ENCODE measurements at places on chromosomes 1 and 21.

GRCh38 chr1:30052178-30052577 lies 671.2 kb downstream of the MATN1 start:
- no peak for DNase-seq

DNA sequence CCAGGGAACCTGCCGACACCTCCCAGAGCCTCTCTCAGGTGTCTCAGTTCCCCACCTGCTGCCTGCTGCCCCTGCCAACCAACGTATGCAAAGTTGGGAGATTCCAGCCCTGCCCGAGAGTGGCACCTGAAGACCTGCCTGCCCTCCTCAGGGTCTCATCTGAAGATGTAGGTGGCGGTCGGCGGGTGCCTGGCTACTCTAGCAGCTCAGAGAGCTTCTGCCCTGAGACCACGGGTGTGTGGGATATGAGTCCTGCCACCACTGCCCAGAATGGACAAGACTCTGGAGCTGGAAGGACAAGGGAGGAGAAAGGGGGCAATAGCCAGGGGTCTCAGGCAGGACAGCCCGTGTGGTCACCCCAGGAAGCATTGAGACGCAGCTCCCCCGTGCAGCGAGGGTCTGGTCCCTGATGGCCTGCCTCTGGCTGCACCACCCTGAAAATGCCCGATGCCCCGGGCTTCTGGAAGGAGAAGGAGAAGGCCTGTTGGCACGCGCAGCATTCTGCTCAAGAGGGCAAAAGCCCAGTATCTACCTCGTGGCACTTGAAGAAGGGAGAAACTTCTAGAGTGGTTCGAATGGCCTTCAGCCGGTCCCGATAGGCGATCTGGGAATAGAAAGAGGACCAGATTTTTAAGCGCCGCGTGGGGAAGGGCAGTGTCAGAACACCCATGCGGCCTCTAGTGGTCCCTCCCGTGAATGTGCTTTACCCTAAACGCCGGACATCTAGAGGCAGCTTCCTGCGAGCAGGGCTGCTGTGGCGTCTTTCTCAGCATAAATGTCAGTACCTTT lies 88.8 kb downstream of the STUM start:
- peak; percentile 24 for DNase-seq

DNA sequence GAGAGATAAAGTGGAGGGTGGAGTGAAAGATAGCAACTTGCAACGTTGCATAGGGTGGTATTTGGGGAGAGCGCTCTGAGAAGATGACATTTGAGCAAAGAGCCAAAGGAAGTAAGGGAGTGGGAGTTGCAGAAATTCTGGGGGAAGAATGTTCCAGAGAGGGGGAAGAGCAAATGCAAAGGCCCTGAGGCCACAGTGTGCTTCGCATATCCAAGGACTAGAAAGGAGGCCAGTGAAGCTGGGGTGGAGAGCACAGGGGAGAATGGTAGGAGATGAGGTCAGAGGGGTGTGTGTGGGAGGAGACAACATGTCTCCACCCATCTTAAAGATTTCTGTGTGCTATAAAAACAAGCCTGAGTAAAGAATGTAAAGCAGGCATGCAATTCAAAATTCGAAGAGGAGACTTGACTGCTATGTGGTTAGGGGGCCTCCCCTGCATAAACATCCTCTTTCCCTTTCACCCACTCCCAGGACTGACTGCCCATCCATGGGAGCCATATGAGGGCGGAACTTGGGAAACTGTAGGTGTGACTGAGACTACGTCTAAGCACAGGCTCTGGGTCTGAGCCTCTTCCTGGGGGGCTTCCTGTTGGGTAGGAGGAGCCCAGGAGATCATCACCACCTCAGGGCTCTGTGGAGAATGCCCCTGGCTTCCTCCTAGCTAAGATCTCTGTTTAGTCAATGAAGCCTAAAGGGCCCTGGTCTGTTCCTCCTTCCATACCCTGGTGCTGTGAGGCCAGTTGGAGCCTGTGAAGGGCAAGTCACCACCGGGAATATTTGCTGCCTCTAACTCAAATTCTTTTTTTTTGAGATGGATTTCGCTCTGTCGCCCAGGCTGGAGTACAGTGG lies 2.9 kb upstream of the CLIC4 start:
- peak; percentile 93 for DNase-seq

GRCh38 chr1:54971317-54971791 lies 9.1 kb upstream of the TMEM61 start:
- DNase-seq = peak; percentile 54

DNA sequence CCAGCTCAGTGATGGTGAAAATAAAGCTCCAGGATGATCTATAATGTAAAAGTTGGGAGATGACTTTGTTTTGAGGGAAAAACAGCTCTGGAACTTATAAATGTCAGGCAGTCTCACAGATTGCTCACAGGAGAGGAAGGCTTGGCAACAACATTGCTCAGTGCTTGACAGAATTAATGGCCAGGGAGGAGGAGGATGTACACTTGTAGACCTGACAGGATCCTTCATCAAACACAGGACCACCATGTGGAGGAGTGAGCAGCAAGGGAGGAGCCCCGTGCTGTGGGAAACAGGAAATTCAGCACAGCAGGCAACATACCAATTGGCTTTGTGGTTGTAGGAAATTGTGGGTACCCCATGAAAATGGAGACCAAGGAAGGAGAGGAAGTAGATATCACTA lies 291.8 kb upstream of the CAMK1G start:
- peak; percentile 9 for DNase-seq

DNA sequence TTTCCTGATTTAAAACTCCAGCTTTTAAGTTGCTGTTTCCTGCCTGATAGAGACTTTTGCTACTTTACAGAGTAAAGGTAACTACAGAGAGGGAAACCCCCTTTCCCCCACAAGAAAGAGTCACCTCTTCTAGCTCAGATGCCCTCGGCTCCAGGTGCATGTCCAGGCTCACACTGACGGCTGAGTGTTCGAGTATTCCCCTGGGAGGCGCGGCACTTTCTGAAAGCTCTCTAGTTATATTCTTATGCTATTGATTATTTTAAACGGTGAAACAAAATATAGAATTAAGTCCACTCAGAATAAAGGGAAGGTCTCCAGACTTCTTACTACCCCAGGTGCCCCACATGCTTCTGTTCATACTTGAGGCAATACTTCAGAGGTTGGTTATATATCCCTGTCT lies 160.3 kb upstream of the FMN2 start:
- no peak for DNase-seq

GRCh38 chr1:158285756-158286241 lies 3.9 kb upstream of the CD1C start:
- peak; percentile 7 for DNase-seq

DNA sequence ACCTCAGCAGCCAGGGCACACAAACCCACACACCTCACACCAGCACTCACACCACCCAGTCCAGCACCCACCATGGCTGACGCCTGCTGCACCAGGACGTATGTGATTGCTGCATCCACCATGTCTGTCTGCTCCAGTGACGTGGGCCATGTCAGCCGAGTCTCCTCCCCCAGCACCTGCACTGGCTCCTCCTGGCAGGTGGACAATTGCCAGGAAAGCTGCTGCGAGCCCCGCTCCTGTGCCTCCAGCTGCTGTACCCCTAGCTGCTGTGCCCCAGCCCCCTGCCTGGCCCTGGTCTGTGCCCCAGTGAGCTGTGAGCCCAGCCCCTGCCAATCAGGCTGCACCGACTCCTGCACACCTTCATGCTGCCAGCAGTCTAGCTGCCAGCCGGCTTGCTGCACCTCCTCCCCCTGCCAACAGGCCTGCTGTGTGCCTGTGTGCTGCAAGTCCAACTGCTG lies at the start of gene KRTAP10-8:
KRTAP10-8 (plus strand) TSS at position 51 of the 458 bp plus-strand sequence; CDS start at position 73, 22 bp downstream.
- DNase-seq = no peak

DNA sequence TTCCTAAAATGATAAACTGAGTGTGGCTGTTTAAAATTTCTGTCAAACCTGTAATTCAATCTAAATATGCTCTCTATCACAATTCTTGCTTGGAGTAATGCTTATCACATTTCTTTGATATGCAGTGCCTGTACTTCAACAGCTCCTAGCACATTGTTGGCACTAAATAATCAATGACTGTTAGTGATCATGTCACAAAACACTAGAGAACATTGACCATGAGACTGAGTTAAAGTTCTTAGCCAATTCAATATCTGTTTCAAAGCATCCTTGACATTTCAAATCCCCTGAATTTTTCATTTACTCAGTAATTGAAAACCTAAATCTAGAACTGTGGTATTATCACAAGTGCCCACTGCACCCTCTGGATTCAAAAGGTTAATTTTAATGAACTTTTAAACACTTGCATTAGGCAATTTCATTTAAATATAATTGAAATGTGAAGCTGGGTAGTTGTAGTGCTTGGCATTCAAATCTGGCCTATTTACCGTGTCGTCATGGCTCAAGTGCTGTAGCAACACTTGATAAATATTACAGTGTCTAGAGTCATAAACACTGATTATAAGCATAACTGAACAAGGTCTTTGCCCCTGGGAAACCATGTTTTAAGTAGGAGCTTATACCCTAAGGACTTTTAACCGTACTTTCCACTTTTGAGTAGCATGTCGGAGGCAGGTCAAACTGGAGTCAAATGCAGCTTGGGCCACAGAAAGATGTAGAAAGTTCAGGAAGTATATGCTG lies 143.6 kb downstream of the LRRC7 start:
- no peak for DNase-seq

- DNase-seq = peak; percentile 18
Measured at GRCh38 chr1:218809625-218810024, 364.1 kb upstream of the LYPLAL1 start.

GRCh38 chr1:168368131-168368530 lies 87.5 kb downstream of the TBX19 start:
- no peak for DNase-seq

DNA sequence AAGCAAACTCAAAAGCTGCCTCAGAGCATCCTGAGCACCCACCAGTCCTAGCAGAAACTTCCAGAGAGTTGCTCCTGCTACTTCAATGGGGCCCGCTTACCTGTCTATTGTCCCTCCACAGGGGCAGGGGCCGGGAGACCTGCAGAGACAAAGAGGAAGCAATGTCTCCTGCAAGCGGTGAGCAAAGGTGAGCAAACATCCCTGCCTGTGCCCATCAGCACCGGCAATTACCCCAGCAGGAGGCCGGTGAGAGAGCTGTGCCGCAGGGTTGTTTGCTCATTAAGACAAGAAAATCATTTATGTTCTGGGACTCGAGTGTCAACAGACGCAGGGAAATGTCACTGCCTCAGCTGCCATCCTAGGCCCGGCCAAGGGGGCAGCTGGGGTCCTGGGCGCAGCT lies 53.8 kb upstream of the TARDBP start:
- no peak for DNase-seq

- no peak for DNase-seq
Measured at GRCh38 chr1:230760360-230760827, 13.2 kb downstream of the CAPN9 start.

DNA sequence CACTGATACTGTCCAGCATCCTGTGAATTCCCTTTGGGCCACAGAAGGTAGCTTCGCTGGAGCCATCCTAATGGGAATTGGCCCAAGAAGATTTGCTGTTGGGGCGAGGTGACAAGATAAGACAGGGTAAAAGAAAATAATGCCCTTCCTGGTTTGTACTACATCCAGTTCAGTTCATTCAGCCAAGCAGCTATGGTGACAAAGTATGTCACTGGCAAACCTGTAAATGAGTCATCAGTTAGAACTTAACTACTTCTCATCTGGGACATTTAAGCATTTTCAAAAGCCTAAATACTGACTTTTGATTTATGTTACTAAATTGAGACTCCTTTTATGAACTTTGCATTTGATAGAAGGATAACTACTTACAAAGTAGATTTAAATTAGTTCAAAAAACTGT lies 54.2 kb downstream of the WDR64 start:
- DNase-seq = peak; percentile 49

- DNase-seq = no peak
Measured at GRCh38 chr1:201146626-201147390, 7.5 kb downstream of the TMEM9 start.

DNA sequence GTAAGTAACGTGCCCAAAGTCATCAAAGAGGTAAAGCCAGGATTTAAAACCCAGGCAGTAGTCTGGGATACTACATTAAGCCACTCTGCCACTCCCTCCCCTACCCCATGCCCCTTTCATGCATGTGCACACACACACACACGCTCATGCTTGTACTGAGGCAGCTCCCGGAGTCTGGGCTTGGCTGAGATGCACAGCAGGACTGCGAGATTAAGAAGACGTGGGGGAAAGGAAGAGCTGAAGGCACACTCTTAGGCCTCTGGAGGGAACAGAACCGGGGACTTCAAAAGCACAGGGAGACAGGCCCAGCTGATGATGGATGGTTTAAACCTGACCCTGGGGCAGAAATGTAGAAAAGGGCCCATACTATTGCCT lies 98.3 kb downstream of the GLIS1 start:
- no peak for DNase-seq

GRCh38 chr1:111585447-111586086 lies 34.0 kb upstream of the RAP1A start:
- DNase-seq = no peak

Data from EH (cell line).